MG63 (cell line): ENCODE measurements at places on chromosomes 6 and 20.
A peak's percentile ranks its signal among the peaks of the same experiment; 100 is the strongest.

DNA sequence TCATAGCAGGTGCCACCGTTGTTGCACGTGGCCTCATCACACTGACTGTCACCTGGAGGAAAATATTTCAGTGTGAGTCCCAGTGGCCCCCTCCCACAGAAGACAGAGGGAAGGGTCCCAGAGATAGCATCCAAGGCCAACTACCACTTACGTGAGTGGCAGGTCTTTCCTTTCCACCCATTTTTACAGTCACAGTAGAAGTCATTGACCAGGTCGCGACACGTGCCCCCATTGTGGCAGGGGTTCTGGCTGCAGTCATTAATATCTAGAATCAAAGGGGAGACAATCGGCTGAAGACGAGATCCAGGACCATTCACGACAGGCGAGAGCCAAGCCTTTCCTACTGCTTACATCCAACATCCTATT is 28.6 kb downstream of the JAG1 start:
- DNase-seq, result no peak

DNA sequence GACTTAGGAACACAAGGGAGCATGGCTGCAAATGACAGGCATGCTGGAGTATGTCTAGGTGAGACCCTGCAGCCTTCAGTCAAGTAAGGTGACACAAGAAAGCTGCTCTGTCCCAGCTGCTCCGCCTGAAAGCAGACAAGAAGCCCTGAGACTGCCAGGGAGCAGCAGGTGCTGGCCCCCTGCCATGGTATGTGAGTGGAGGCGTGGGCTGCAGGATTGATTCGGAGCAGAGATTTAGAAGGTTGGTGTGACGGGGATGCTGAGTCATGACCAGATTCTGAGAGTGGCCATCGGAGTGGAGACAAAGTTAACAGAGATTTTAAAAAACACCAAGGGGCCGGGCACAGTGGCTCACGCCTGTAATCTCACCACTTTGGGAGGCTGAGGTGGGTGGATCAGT is 17.8 kb downstream of the LRP11 start:
- DNase-seq, result peak; percentile 90

DNA sequence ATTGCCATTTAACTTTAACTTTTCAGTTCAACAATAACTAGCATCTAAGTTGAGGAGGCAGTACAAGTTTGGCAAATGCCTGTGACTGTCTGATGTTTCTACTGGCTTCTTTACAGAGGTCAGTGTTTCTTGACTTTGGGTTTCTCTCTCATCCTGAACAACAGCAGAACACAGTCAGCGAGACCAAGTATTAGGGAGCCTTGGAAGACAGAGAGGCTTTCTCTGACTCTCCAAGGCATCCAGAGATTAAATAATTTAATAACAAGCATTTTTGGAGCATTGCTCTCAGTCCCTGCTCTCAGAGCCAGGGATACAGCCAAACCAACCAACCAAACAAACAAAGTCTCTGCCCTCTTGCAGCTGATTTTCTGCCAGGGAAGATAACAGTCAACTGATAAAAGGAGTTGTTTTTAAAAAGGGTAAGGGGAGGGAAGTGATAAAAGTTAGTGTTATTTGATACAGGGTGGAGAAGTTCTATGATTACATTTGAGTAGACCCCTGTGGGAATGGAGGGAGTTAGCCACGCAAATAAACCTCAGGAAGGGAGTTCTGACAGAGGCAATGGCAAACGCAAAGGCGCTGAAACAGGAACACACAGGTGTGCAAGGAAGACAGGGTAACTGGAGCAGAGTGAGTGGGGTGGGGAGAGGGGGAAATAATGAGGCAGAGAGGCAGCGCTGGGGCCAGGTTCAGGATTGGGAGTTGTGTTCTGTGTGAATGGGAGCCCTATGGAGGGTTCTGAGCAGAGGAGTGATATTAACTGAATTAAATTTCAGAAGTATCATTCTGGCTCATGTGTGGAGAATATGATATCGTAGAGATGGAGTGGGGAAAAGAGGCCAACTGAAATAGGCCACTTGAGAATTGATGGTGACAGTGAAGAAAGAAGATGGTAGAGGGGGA is 55.2 kb downstream of the SEL1L2 start:
- no peak for DNase-seq

DNA sequence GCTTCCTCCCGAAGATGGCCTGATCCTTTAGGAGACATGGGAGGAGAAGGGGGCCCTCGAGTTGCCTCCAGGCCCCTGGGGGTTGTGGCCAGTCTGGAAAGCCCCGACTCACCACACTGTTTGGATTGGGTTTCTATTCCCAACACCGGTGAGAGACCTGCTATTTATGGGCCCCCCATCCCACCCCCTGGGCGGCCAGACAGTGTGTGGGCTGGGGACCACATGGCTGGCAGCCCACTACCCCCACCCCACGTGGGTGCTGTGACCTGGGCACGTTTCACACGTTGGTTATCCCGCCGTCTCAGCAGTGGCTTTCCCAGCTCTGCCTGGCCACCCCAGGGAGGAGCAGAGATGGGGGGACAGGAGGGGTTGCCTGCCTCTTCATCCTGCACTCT is 116.1 kb downstream of the VEGFA start:
- DNase-seq, result no peak

DNA sequence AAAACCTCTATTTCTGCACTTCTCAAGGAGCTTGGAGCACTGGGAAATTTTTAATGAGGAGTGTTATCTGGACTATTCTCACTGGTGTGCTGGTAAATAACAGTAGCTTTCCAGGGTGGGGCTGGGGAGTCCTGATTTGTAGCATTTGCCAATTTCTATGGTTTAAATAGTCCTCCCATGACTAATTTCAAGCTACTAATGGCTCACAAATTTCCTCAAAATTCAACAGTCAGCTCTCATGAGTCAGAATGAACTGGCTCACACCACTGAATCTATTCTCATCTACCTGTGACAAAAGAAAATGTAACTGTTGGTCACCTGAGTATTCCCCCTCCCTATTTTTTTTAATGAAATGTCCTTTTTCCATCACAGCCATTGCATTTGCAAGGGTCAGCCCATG is 449.6 kb downstream of the KIF16B start:
- no peak for DNase-seq
